Gastrocnemius medialis (tissue), 4 donors: ENCODE measurements at places on chromosomes 2 and 18. TPM values are rescaled to one million over a fixed set of nuclear protein-coding genes. Genes with fewer than 3 reads are reported as not detected.

Gene CD28
- 0.07 TPM for total RNA-seq

Gene NHEJ1
- 39.0 TPM for total RNA-seq

Gene PHLPP1
- total RNA-seq = 5.5 TPM

Gene KIF1A
- not detected for total RNA-seq

Gene MOGAT1
- not detected for total RNA-seq

Gene AKAIN1
- not detected for total RNA-seq

GRCh38 chr2:132253496-132254305 lies 91.9 kb upstream of the ANKRD30BL start:
- no peak for DNase-seq

DNA sequence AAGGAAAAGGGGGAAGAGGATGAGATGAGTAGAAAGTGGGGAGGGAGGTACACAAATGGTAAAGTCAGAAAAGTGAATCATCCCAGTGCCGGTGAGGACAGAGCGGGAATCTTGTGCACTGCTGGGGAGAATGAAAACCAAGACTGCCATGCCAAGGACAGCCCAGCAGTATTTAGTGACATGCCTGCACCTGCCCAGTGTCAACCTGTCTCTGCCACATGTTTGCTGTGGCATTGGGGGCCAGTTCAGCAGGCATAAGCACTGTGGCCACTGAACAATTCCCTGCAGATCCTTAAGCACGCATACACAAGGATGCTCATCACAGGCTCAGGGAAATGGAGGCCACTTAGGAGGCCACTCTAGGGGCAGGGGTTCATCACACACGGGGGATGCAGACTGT lies 5.2 kb upstream of the KCNK3 start:
- no peak for DNase-seq

DNA sequence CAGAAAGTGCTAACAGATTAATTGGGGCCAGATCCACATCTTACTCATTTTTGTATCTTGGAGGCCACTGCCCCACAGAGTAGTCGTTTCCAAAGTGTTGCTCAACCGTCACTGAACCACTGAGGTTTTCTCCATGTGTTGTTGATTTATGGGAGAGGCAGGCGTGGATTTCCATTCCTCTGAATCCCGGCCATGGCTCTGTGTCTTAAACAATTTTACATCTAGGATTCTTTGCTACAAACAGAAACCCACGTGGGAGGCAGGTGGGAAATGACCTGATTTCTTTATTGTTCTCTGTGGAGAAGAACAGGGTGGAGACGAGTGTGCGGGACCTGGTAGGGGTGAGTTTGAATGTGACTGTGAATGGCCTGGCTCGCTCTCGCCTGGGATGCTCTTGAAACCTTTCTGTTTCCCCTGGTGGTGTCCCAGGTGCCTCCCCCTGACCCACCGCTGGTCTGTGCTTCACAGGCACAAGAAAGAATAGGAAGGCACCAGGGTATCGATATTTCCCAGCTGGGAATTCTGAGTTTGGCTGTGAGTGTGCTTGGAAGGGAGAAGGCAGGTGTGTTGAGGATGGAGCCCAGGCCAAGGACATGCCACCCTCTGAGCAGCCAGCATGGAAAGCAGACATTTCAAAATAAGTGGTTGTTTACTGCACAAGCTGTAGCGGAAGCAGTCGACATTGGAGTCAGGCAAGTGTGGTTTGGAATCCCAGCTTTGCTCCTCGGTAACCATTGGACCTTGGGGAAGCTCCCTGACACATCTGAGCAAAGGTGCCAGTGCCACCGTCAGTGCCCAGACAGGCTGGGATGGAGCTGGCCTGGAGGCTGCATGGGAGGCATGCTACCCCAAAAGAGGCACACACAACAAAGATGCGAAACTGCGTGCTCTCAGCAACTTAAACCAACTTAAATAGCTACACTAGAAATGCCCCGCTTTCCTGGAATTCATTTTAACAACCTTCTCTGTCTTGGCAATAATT lies 50.0 kb downstream of the LPIN1 start:
- no peak for DNase-seq

DNA sequence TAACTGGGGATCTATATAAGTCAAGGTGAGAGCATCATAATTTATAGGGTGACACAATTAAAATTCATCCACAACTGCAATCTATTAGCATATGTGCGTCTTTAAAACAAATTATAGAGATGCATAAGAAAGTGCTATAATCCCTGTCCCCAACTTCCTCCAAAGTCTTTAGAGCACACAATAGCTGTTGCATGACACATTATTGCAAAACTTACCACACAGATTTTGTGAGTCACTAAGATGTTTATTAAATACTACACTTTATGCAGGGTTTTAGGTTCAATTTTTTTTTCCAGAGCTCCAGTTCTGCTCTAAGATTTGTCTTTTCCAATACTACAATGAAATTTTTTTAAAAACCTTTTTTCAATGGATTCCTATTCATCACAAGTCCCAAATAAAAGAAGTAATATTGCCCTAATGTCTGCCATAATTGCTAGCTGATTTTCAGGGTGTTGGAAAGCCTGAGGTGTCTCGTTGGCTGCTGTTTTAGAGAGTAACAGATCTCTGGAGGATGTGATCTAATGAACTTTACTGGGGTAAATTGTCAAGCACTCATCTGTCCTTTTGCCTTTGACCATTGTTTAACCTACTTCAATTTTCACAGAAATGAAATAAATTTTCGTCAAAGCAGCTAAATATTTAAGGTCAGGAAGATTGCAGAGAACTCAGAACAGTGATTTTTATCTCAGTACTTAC lies 250.5 kb upstream of the NETO1 start:
- DNase-seq = no peak

DNA sequence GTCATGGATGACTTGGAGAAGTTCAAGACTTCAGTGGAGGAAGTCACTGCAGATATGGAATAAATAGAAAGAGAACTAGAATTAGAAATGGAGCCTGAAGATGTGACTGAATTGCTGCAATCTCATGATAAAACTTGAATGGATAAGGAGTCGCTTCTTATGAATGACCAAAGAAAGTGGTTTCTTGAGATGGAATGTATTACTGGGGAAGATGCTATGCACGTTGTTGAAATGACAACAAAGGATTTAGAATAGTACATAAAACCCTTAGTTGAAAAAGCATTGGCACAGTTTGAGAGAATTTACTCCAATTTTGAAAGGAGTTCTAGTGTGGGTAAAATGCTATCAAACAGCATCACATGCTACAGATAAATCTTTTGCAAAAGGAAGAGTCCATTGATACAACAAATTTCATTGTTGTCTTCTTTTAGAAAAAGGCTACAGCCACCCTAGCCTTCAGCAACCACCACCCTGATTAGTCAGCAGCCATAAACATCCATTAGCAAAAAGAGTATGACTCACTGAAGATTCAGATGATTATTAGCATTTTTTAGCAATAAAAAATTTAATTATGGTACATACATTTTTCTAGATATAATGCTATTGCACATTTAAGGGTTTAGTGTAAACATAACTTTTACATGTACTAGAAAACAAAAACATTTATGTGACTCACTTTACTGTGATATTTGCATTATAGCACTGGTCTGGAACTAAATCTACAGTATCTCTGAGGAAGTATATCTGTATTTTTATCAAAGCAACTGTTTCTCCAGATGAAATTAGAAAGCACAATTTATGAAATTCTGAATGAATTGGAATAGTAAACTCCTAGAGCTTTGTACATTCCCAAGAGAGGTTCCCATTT lies 110.5 kb upstream of the TACR1 start:
- no peak for DNase-seq

- DNase-seq = no peak
Measured at GRCh38 chr2:11243512-11243911, 88.2 kb downstream of the SLC66A3 start.
